ENCODE measurements at places on chromosomes 11 and 22.

- DNase-seq = no peak
These were observed 16.3 kb downstream of the CARS1 start for GRCh38 chr11:3040881-3041280.

DNA sequence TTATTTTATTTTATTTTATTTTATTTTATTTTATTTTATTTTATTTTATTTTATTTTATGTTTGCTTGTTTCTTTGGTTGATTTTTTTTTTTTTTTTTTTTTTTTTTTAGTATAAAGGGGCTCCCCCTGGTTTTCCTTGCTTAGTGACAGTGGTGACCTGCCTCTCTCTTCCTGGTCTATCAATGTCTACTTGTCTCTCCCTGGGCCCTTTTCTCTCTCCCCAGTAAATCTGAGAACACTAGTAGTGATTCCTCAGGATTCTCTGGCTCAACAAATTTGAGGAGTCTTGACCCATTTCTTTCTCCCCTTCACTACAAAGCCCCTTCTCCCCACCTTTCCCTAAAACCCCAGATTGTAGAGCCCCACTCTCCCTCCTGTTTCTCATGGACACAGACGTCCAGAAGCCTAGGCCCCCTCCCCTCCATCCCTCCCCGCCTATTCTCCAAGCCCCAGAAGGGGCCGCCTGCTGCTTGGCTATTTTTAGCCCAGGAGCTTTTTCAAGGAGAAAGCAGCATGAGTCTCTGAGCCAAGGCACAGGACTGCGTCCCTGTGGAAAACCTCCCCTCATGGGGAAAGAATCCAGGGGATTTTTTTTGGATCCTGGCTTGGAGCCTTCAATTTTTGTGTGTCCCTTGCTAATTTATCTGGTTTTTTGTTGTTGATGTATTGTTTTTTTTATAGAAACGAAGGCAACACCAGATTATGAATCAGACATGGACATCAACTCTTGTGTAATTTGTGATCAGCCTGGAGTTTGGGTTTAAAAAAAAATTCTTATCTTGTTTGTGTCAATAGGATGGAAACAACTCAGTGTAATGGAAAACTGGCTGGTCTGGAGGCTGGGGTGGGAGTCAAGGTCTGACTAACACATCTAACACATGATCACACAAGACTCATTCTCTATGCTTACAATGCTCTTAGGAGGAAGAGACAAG, 17.5 kb upstream of the ACCSL start:
- DNase-seq = no peak

DNA sequence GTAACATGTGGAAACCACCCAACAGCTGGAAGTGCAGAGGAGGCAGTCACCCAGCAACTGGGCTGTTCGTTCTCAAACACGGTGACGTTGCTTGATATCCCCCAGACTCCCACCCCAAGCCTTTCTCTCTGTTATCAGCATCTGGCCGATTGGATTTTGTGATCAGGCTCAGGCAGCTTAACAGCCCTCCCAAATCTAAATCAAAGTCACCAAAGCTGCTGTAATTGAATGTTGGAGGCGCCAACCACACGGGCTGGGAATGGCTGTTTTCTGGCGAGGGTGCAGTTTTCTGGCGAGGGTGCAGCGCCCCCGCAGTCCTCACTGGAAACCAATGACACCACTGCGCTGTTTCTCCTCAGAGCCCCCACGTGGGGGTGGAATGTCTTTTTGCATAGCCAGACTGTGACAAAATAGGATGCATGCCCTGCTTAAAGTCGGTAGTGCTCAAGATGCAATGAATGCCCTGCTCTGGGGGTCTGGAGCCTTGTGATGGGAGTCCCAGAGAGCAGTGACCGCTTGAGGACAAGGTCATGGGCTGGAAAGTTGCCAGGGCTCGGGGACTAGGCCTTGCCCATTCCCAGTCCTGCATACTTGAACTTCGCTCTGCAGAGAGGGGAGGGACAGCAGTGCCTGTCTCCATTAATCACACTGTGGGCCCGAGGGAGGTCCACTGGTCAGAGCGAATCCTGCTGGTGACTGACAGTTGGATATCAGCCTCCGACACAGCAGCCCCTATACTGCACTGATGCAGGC, 105.3 kb downstream of the MORC2 start:
- DNase-seq = no peak

DNA sequence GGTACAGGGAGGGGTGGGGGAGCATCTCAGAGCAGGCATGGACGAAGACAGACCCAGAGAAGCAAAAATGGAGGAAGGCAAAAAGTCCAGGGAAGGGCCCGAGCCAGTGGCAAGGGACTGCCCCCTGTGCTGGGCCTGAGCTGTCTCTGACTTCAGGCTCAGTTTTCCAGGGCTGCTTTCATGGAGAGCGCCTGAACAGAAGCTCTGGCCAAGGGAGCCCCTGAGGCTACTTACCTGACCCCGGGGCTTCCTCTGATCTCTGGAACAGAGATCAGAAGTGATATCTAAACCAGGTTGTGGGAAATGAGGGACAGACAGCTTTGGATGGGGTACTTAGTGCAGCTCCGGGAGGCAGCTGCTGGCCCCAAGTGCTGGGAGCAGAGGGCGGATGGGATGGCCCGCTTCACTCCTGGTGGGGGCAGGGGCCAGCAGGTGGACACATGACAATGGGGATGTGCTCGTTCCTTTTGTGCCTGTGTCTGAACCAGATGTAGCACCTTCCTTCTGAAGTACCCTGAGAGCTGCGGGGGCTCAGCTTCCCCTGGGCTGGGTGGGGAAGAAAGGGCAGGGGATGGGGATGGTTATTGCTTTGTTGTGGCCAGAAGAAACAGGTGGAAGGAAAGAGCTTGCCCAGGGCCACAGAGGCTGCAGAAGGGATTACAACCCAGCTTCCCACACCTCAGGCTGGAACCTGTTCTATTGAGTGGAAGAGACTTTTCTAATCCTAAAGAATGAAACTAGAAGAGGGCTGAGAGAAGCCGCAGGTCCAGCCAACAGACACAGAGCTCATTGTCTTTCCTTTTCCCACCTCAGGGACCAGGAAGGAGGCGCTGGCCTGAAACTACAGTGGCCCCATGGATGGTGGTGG, 5.7 kb downstream of the LRRC10B start:
- no peak for DNase-seq

DNA sequence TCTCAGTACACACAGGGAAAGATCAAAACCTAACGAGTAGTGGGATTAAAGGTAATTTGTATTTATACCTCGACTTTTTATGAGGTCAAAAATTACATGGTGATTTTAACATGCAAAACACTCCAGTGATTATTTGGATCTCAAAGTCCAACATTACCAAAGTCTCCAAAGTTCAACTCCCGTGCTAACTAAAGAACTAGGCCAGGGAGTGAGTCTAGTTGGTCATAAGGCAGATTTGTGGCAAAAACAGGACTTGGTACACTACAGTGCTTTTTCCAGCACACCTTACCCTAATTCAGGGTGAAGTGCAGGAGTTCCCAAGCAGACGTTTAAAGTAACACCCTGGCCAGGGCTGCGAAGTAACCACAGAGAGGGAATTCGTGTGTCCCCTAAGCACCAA, 1.1 kb downstream of the PUS3 start:
- DNase-seq = no peak

DNA sequence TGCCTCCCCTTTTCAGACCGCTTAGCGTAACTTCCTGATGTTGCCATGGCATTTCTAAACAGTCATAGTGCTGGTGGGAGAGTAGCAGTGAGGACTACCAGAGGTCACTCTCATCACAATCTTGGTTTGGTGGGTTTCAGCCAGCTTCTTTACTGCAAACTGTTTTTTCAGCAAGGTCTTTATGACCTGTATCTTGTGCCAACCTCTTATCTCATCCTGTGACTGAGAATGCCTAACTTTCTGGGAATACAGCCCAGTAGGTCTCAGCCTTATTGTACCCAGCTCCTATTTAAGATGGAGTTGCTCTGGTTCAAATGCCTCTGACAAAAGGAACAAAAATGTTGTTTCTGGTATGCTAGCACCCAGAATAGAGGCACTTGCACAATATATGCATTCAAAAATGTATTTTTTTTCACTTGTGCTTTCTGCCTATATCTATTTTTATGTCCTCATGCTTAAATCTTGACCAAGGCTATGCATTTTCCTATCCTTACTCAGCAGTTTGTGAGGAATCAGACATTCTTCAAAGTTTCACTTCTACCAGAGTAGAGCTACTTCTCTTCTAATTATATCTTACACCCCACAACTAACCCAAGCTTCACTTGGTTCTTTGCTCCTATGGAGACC, 16.1 kb upstream of the OR51M1 start:
- no peak for DNase-seq

GRCh38 chr22:49719046-49719445, 108.6 kb downstream of the BRD1 start:
- no peak for DNase-seq

- DNase-seq = no peak
These were observed 7.8 kb upstream of the RANBP1 start for GRCh38 chr22:20107951-20108756.

DNA sequence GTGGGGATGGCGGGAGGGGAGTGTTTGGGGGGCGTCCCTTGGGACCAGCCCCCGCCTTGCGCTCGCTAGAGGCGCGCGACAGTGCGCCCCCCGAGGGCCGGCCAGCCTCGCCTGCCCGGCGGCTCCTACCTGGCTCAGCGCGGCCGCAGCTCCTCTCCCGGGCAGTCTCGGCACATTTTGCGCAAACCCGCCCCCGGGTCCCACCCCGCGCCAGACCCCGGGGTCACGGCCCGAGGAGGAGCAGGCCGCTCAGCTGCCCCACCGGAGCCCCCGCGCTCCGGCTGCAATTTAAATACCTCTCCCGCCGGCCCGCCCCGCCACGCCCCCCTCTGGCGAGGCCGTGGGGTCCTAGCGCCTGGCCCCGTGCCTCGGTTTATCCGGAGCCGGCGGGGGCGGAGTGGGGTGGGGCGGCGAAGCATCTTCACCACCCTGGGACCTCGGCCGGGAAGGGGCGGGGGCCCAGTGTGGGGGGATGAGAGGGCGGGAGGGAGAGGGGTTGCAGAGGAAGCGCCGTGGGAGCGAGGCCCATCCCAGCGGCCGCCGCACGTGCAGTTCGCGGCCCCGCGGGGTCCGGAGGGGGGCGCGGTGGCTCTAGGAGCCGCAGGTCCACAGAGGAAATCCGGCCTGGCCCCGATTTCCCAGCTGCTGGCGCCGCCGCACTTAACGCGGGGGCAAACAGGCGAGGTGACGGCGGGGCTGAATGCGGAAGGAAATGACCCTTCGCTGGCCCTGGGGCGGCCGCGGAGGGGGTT, at the start of gene LRRC32:
Gene LRRC32 (minus strand): TSS at position 263 of the 752 bp plus-strand sequence. CDS start 4,793 bp downstream, outside the sequence.
- DNase-seq = no peak

DNA sequence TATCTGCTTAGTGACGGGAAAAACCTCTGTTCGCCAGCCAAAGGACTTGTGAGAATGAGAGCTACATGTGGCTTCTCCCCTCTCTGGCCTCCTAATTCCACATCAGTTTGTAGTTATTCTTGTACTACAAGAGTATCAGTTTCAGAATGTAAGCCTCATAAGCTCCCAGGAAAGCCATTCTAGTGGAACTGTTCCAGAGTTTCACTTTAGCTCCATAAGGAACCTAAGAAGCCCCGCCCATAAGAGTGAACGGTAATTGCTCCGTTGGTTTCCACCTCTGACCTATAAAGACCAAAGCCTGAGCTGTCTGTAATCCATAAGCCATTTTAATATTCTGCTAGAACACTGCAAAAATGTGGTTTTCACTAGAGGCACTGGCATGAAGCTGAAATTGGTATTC, 53.0 kb downstream of the SIK3 start:
- no peak for DNase-seq

DNA sequence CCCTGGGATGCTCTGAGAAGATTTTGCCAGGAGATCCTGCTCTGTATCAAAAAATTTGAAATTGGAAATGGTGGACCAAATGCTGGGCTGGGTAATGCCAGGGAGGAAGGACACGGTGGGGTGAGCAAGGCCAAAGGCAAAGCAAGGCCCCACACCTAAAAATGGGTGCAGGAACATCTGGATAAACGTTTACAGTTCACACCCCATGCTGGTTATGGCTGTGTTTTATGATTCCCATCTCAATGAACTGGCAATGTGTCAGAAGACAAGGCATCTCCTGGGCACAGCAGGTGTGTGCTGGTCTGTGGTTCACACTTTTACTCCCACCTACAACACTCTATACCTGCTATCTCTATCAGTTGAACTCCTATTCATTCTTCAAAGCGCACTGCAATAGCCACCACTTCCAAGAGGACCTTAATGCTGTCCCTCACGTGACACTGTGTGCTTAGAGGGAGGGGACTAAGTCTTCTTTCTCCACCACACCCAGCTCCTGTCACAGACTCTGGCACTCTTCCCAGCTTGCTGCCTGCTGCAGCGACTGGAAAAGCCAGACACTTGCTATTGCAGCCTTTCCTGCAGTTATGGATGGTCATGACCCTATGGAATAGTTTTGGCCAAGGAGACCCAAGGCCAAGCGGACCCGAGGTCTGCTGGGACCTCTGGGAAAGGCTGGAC, 277.5 kb downstream of the CTTN start:
- DNase-seq = no peak

DNA sequence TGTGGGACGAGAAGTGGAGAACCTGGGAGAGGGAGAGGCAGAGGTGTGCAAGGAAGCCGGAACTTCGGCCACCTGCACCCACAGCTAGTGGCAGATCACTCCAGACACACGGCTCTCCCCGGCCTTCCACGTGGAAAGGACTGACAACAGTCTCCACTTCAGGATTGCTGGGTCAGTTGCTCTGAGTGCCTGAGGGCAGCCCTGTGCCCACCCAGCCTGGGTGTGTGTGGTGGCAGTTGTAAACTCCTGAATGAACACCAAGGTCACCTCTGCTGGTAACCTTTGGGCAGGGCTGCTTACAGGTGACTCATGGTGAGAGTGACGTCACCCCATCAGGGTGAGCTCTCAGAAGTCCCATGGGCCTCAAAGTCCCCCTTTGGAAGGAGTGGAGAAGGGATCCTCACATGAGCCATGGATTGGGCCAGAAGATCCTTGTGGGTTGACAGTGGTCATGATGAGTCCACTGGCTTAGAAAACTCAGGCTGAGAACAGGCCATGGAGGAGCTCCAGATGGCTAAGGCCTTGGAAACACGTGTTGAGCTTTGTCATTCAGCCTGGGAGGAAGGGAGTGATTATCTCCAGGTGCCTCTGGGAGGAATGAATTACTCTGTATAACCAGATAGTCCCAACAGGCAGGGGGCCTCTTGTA, 71.3 kb downstream of the BCR start:
- no peak for DNase-seq

DNA sequence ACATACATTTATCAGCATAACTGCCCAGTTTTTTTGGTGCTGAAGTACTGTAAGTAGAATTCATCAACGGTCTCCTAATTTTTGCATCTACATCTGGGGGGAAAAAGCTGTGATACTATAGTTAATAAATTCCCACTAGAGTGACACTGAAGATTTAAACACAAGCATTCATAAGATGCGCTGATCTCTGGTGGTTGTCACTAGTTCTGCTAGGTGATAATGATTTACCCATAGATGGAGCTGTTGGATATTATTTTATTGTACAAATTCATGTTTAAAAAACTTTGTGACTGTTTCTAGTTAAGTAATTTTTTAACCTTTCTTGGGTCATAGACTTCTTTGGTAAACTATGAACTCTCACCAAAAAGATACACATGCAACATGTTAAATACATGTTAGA, 106.6 kb downstream of the EMSY start:
- no peak for DNase-seq

DNA sequence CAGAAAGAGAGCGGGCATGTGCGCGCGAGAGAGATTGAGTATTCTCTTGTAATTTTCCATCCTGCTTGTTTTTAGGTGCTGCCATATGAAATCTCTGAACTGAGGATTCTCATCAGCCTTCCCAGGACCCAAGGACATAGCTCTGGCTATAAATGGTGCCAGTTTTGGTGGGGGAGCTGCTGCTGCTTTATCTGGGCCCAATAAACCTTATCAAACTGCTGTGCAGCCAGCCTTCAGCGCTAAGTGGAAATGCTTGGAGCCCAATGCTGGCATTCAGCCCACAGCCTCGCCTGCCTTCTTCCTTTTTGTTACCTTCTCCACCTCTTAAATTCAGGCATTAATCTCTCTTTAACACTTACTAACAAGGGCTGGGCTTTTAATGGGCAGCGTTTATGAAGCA, 2.4 kb upstream of the ZBTB16 start:
- no peak for DNase-seq

Data from T-helper 9 cell (primary cell).